Activated CD4-positive, alpha-beta T cell treated with anti-CD3 and anti-CD28 coated beads, Interleukin-2, amount 50 U/mL, for 24 hours (primary cell): ENCODE measurements at places on chromosomes 5 and 9.

DNA sequence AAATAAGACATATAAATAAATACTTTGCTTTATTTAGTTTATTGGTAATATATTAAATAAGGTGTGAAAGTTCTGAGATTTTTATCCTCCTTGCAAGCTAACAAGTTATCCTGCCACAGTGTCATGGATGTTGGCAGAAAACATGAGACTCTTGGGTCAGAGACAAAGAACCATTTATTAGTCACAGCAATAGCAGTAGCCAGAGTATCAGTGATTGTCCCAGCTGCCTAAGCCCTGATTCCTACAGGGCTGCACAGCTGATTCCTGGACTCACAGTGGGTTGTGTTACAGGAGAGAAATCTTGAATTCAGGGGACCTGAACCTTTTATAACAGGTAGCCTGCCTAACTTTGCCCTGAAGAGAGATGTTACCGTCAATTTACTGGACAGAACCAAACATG is 304.5 kb upstream of the ZNF608 start:
- no peak for DNase-seq

DNA sequence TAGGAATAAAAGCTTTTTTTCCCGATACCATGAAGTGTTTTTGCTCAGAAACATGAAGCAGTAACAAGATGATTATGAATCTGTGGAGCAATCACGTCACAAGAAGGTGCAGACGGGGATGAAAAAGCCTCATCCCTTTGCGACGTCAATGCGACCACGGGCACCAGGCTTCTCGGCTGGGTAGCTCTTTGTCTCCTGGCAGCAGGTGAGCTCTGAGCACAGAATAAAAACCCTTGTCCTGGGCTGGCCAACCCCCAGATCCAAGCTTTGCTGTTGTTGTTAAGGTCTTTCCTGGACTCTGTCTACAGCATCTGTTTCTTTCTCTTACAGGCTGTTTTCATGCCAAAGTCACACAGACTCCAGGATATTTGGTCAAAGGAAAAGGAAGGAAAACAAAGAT is 113.8 kb downstream of the ANKRD18B start:
- no peak for DNase-seq

DNA sequence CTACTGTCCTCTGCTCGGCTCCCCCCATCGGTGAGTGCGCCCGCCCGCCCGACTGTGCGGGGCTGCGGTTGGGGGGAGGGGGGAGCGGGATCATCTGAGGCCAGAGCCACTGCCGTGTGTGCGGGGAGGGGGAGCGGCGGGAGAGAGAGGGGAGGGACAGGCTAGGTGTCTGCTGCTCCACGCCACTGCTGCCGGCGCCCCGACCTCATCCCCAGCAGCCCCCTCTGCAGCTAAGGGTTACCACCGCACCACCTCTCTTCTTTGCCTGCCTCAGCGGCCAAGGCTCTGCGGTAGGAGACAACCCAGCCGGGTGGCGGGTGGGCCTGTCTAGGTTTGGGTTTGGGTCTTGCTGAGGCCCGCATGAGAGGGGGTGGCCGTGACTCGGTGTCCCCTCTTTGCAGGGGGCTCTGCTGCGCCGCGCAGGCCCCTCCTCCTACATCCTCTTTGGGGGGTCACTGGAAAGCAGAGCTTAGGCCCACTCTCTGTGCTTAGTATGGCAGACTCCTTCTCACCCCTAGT is 670 bp upstream of the PURA start:
- no peak for DNase-seq

DNA sequence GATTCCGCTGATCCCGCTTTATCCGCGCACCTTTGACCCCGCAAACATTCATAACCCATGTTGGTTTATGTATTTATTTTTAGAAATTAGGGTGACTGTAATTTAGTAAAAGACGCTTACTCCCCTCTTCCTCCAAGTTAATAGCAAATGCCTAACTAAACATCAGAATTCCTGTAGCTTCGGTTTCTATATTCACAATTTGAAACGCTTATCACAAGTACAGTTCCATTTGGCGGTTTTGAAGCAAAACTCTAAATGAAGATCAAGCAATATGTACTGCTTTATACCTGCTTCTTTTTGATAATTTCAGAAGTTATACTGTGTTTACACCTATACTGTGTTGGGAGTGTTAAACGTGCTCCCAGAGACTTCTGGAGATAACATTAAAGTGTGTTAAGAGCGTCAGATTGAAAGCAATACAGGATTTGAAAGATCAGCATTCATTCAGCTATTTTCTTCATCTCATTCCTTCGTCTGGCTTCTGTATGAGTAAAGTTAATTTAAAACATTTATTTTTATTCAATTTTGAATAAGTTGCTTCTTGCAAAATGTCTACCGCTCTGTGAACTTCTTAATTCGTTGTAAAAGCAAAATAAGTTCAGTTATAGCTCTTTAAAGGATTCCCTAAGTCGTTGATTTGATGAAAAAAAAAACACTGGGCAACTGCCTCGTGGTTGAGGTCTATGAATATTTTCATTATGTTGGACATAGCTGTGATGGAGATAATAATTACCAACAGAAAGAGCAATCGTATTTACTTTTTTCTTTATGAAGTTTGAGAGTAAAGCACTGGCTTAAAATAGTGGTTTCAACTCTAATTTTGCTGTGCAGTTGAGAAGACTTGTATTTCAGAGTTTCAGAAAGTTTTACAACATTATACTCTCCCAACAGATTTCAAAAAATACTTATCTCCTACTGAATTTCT is 2.5 kb downstream of the PRDM6 start:
- no peak for DNase-seq

DNA sequence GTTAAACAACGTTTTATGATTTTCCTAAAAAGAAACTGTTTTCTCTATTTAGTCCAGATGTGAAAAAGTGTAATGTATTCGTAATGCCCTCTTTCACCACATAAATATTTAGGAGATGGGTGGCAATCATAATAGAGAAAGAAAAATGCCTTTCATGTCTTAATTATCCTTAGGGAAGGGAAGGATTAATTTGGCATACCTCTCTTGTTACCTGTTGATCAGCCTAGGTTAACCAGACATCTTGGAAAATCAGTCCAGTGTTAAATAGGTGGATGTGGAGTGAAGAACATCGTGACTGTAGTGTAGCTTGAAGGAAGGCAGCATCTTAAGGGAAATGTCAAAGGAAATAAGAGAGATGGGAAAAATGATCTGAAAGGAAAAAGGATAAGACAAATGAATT is 76.2 kb downstream of the NNT start:
- no peak for DNase-seq

DNA sequence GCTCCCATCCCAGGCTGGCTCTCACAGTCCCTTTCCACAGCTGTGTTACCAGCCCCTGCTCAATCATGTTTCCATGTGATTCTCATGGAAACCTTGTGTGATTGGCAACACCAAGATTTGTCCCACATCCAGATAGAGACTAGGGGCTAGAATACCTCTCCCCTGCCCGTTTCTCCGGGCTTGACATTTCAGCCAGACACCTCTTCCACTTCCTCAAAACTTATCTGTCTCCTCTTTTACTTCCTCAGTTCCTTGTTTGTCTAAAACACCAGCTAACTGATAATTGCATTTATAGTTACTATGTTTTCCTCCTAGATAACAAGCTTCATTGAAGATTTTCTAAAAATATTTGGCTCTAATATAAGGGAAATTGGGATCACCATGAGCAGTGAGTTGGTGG is 16.6 kb upstream of the KCNMB1 start:
- DNase-seq: no peak

DNA sequence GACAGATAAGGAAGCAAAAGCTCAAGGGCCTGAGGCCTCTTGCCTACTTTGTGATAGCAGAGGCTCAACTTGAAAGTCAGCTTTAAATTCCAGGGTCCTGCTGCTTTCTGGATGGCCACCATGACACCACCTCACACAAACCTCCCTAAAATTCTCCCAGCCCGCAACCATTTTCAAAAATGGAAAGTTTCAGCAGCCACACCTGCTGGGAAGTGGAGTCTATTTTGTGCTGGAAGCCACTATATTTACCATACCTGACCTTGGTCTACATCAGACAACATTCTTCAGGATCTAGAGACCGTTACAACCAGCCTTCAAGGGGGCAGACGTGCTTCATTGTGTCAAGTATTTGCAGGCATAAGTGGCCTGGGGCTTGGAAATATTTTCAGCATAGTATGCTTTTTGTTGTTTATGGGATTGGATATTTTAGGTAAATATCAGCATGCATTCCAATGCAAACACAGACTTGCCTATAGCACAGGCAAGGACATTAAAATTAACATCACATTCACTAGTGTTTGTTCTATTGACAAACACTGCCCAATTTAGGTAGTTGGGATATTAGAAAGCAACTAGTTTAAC is 50.9 kb downstream of the BOD1 start:
- DNase-seq: no peak
